H4 (cell line): ENCODE measurements at places on chromosomes 6 and 20. TPM values are rescaled to one million over a fixed set of nuclear protein-coding genes. Genes with fewer than 3 reads are reported as not detected.

Gene EYA2
- total RNA-seq = 0.14 and 0.60 TPM in 2 replicates

Gene MCM8
- total RNA-seq = 17.4 and 21.6 TPM in 2 replicates

Gene BPI
- 0.10 TPM in 1 of 2 replicates, not detected in the other for total RNA-seq

Gene HEY2
- total RNA-seq = 0.93 TPM in 1 of 2 replicates, not detected in the other

Gene VGLL2
- 0.08 and 0.50 TPM in 2 replicates for total RNA-seq

Gene MAP3K7
- total RNA-seq = 13.9 and 18.3 TPM in 2 replicates

Gene ARG1
- not detected in 2 replicates for total RNA-seq

Gene MATN4
- not detected in 2 replicates for total RNA-seq

Gene HLA-DOA
- 0.14 TPM in 1 of 2 replicates, not detected in the other for total RNA-seq
